ENCODE measurements at places on chromosomes 1 and 21.

DNA sequence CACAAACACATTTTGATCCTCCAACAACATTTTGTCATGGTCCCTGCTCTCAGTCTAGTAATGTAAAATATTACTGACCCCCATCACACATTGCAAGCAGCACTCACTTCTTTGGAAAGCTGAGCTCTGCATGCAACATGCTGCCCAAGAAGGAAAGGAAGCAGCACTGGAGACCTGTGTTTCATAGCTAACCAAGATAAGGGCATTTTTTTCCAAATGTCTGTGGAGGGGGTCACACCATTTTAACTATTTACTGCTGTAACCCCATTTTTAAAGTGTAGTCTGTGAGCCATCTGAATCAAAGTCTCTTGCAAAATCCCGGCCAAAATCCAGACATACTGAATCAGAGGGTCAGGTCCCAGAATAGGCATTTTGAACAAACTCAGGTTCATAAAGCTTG is 4.5 kb upstream of the RASSF5 start:
- DNase-seq = no peak

DNA sequence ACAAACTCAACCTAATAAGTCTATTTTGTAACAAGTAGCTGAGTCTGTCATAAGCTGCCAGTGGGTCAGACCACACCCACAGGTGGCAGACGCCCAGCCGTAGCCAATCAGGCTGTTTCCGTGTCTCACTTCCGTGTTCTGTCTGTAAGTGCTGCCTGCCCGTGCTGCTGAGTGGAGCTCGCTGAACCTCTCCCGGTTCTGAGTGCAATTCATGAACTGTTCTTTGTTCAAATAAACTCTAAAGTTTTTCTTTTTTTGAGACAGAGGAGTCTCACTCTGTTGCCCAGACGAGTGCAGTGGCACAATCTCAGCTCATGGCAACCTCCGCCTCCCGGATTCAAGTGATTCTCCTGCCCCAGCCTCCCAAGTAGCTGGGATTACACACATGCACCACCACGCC is 25.1 kb downstream of the POFUT2 start:
- DNase-seq = no peak

DNA sequence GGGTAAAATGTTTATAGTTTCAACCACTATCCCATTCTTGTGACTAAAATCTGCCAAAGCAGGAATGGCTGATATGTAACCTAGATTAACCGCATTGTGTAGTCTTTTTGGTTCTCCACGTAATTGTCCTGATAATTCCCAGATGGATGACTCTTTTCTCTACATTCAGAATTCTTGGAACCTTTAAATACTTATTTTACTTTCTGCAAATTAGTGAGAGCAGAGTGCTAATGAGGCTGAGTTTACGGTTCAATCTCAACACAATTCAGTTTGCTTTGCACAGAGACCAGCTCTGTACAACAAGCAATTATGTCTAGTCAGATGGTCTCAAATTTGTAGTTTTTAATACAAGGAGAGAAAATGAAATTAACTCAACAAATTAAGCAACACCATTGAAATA is 9.1 kb downstream of the CRB1 start:
- DNase-seq = no peak

DNA sequence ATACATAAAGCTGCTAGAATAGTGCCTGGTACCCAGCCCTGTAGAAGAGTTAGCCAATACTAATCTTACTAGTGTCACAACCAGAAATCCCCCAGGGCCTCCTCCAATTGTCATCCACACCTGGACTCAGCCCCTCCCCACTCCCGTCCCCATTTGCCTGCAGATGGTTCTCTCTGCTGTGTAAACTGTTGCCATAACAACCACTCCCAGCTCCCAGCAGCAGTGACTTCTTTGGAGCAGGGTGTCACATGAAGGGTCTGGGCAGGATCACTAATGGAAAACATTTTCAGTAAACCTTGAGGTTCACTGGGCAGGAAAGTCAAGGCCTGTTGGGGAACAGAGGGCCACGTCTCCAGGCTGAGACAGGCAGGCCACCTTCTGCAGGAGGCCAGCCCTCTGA is 126.0 kb upstream of the IPO9 start:
- no peak for DNase-seq

DNA sequence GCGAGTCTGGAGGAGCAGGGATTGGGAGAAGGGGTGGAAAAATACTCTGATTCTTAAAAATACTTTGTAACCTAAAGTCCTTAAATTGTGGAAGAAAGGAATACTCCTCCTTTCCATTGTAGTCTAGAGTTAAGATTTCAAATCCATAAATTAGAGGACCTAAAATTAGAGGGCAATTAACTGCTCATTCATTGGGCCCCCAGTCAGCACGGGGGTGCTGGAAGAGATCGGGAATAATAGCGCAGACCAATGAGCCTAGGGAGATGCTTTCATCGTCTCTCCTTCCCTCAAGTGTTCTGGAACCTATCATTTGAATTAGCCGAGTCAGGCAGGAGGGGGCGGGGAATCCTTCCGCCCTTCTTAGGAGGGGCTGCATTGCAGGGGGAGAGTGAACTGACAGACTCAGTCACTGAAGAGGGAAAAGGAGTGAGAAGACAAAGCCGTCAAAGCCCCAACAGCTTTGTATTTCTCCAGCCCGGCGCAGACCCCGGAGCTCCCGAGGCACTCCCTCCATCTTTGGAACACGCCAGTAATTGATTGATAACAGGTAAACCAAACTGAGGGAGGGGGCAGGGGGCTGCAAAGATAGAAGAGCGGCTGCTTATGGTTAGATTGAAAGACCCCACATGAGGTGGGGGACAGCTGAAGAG is at the start of gene MLLT11:
Gene MLLT11 (plus strand): TSS at position 391 of the 650 bp plus-strand sequence. CDS start 6,828 bp downstream, outside the sequence.
- no peak for DNase-seq

Data from Panc1 (cell line).